ENCODE measurements at places on chromosomes 6 and 20.
A peak's percentile ranks its signal among the peaks of the same experiment; 100 is the strongest.

DNA sequence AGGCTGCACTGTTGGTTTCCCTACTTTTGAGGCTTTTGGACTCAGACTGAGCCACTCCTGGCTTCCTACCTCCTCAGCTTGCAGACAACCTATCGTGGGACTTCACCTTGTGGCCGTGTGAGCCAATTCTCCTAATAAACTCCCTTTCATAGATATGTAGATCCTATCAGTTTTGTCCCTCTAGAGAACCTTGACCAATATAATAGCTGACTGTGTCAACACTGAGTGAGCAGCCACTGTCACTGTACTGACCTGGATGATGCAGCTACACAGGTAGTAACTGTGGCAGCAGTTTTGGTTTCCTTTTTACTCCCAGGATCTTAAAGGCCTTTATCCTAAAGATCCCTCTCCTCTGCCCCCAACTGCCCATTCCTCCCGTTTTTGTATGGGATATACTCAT is 70.2 kb downstream of the SLC22A3 start:
- DNase-seq = no peak

DNA sequence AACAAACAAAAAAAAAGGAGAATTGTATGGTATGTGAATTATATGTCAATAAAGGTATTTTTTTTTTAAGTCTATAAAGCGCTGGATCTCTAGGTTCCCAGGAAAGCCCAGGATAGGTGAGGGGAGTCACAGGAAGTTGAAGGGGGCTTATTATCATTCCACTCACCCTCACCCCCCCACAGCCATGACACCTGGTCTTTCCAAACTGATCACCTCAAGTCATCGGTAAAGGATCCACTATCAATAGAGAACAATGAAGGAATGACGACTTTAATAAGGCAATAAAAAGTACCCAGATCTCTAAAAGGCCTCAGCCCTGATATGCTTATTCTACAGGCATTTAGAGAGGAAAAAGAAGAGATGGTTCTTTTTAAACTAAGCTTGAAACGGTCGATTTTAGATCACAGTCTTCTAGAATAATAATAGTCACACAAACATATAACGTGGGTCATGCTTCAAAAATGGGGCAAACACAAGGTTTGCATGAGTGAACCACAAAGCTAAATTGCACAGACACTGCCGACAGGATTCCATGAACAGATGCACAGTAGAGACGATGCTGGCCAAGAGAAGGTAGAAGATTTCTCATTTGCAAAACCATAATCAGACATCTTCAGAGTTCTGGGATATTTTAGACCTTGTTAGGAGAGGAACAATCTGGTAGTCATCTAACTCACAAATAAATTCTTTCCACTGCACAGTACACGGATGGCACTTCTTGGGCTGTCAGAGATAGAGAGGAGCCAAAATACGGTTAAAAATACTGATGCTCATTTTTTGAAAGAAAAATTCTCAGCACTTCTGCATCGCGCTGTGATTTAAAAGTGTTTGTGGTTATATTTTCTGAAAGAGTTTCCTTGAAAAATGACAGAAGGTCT is 21.0 kb downstream of the ZMYND8 start:
- DNase-seq = no peak

DNA sequence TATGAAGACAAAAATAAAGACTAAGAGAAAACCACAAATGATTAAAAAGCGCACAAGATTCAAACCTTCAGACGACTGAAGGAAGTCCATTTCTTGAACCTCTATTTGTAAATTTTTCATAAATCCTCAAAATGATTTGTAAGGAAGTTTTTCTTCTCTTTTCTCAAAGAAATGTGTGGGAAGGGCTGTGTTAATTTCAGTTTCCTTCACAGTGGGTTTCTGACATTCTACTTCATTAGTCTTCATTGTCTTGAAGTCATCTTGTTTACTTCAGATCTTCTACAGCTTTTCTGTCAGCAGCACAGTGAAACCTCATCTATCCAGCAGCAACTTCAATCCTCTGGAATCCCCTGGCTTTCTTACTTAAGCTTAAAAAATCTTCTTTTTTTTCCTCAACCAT is 87.6 kb upstream of the MYLIP start:
- no peak for DNase-seq

DNA sequence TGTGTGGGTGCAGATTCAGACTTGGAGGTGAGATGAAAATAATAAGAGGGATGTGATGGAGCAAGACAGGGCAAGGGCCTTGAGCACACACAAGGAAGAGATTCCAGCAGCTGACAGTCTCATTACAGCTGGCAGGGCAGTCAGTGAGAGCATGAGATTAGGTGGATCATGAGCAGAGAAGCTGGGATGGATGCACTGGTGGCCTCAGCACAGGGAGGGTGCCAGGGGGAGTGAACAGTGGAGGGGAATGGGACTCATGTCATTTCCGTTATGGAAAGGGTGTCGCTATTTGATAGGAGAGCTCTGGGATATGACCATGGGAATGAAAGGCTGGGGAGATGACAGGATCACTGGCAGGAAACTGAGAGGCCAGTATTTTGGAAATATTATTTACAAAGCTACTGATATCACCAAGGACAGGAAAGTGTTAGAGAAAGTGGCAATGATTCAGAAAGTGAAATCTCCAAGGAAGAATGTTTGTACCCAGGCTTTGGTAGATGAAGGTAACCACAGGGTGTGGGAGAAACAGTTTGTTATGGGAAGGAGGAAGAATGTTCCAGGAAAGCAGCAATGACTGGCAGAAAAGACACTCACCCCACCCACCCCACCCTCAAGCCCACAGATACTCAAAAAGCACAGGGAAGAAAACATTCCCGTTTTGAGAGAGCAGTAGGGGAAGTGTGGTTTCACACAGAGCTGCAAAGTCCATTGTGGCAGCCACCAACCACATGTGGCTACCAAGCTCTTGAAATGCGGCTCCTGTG is 214.7 kb upstream of the PROKR2 start:
- DNase-seq = no peak

GRCh38 chr6:37134396-37135191 is 35.4 kb upstream of the PIM1 start:
- no peak for DNase-seq

DNA sequence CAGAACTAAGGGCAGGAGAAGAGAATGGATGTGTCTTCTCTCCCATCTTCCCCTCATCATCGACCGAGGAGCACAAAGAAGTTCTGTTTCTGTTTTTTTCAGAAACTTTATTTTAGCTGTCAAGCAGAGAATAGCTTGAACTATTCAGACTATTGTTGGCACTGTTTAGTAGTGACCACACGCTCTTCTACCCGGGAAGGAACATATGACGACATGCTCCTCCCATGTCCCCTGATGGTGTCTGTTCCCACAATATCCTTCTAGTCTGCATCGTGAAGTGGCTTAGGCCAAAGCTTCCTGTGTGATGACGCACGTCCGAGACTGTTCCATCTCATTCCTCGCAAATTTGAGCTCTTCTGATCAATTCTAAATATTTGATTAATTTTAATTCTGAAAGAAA is 27.2 kb upstream of the KIF25 start:
- no peak for DNase-seq

DNA sequence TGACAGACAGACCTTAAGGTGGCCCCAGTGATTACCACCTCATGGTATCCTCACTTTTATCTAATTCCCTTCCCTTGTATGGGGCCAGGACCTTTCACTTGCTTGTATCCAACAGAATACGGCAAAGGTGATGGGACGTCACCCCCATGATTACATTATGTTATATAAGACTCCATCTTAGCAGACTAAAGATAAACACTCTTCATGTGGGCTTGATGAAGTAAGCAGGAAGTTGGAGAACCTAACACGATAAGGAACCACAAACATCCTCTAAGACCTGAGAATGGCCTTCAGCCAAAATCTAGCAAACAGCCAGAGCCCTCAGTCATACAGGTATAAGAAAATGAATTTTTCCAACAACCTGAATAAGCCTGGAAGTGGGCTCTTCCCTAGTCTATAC is 8.0 kb downstream of the SLC17A3 start:
- no peak for DNase-seq

GRCh38 chr6:45424451-45424861 is 46.7 kb upstream of the SUPT3H start:
- DNase-seq = no peak

DNA sequence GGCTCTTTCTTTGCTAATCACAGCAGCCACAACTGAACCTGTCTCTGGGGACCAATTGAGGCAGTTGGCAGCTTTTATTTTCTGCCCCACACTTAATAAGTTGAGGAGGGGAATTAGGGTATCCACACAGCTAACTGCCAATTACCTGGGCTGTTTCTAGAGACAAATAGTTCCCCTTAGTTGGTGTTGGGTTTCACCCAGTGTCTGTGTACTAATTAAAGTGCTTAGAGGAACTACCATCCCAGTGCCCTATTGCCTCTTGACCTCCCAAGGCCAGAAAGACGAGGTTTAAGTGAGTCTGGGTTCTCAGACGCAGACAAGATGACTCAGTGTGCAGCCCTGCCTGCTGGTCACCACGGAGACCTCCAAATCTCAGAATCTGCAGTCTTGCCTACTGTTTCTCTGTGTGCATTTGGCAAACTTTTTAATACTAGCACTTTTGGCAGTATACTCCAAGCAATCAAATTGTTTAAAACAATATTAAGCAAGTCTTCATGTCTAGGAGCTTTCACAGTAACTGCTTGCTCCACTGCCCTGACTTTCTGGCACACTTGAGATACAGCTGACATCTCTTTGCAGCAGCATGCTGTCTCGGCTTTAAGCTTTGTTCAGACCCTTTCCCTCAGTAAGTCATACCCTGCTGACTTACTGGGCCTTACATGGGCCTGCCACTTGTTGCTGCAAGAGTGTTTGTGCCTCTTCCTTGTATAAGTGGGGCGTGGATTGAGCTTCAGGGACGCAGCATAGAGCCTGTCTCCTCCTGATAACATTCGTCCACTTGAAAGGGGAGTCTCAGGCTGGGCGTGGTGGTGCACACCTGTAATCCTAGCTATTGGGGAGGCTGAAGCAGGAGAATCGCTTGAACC is 31.9 kb downstream of the STK35 start:
- no peak for DNase-seq

GRCh38 chr6:75489025-75489424 is 4.6 kb downstream of the FILIP1 start:
- DNase-seq = no peak

DNA sequence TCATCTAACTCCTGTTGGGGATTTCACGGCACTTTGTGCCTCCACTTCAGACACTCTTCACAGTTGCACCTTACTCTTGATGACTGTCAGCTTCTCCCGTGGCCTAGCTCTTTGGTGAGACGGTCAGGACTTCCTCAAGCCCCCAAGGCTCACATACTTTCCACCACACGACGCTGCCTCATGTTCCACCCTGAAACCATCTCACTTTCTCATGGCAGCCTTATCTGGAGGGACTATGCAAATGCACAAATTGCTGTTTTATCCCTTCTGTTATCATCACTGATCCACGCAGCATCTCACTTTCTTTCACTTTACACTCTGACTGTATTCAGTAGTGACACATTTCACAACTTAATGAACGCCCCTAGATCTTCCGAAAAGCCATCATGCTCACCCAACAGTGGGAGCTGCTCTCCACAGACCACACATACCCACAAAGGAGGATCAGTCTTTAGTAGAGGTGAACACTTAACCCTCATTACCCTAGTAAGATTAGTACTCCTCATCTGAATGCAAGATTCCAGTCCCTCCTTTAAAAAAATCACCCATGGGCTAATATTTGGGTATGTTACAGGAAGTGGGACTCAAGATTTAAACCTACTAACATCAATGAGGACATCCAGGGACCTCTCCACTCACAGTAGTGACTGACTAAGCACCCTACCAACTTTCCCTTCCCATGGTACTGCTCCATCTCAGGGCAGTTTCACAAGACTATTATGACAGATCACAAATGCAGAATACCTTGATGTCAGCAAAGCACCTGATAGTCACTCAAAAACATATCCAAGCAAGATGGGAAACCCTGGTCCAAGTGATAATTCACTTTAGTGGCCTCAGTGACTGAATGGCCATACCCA is 35.4 kb downstream of the FYN start:
- no peak for DNase-seq

- peak; percentile 34 for DNase-seq
These were observed 157.4 kb upstream of the LAMA2 start for GRCh38 chr6:128725271-128726233.

GRCh38 chr6:23454080-23454976 is 671.7 kb upstream of the NRSN1 start:
- DNase-seq = peak; percentile 47

DNA sequence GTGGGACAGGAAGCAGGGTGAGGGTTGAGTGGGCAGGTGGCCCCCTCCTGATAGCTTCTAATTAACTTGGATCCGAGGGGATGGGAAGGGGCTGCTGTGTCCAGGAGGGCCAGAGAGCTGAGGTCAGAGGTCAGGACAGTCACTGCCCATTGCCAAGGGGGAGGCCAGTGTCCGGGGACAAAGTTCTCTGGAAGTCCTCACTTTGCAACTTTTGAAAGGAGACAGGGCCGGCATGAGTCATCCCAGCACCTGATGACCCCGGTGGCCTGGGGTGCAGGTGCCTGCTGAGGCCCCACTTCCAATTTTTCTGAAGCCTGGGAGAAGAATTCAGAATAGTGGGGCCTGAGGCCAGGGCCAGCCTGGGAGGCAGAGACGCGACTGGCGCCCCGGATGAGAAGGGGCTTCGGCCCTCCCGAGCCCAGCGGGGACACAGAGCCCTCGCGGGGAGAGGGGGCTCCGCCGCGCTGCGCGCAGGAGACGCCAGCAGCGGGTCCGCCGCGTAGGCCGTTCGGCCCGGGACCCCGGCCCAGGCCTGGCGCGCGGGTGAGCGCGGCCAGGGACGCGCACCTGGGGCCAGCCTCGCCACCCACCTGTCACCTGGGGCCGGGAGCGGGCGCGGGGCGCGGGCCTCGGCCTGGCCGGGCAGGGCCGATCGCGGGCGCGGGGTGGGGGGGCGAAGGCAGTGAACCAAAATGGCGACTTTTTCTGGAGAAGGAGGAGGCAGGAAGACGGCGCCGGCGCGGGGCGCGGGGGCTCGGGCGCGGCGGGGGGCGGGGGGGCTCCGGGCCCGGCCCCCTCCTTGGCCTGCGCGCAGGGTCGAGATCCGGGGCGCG is 586 bp downstream of the ZNF512B start:
- peak; percentile 77 for DNase-seq

- no peak for DNase-seq
These were observed 108.4 kb upstream of the SLC22A23 start for GRCh38 chr6:3565291-3565690.

DNA sequence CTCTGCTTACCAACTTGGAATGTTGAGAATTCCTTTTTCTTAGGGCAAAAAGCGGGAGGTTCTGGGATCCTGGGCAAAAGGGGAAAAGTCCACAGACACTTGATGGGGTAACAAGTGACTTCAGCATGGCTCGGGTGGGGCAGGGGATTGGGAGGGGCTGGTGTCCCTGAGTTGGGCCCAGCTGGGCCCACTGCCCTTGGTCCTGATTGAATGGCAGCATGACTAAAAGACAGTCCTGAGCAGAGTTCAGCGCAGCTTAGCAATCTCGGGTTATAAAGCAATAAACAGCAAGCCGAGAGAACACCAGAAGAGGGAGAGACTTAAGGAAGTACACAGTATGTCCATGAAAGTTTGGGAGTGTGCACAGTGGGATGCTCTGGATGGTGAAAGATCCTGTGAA is 5.6 kb downstream of the PPP2R5D start:
- DNase-seq = no peak

DNA sequence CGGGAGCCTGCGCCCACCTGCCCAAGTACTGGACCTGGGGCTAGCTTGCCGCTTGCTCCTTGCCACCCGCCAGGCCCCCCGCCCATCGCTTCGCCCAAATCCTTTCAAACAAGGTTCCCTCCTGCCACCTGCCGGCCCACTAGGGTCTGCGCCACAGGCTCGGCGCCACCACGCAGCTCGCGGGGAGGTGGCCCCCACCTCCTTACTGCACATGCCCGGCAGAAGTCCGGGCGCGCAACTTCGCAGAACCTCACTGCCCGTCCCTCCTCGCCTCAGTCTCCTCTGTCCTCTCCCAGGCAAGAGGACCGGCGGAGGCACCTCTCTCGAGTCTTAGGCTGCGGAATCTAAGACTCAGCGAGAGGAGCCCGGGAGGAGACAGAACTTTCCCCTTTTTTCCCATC is 11.2 kb downstream of the GNAS-AS1 start:
- peak; percentile 80 for DNase-seq

All from D341Med (cell line).